ENCODE measurements at places on chromosomes 7 and 10. TPM values are rescaled to one million over a fixed set of nuclear protein-coding genes. Genes with fewer than 3 reads are reported as not detected.

- DNase-seq: no peak
Observed at GRCh38 chr7:122225874-122226273, 78.7 kb downstream of the FEZF1 start.

DNA sequence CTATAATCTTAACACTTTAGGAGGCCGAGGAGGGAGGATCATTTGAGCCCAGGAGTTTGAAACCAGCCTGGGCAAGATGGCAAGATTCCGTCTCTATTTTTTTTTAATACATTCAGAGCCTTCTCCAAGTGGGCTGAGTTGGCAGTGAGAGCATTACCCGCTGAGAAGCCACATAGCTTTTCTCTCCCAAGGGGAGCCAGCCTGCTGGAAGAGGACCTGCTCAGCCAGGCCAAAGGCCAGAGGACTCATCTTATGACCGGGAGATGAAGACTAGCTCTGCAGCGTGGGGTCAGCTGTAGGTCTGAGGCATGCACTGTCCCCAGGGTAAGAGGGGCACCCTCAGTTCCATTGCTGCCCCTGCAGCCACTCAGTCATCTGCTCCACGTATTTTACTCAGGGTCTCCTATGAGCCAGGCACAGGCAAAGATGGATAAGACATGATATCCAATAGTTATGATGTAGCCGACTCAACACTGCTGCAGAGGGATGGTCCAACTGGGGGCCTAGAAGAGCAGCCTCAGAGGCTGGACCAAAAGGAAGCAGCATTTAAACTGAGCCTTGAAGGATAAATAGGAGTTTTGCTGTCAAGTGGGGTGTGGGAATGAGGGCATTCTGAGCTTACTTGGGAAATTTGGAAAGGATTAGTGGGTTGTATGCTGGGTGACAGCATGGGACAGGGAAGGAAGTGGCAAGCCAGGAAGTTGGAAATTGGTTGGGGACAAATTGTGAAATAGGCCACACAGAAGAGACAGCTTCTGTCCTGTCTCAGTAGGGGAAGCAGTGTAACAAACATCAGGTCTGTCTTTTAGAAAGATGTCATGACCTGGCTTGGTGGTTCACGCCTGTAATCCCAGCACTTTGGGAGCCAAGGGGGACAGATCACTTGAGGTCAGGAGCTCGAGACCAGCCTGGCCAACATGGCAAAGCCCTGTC lies 1.6 kb upstream of the MARVELD1 start:
- DNase-seq: no peak

DNA sequence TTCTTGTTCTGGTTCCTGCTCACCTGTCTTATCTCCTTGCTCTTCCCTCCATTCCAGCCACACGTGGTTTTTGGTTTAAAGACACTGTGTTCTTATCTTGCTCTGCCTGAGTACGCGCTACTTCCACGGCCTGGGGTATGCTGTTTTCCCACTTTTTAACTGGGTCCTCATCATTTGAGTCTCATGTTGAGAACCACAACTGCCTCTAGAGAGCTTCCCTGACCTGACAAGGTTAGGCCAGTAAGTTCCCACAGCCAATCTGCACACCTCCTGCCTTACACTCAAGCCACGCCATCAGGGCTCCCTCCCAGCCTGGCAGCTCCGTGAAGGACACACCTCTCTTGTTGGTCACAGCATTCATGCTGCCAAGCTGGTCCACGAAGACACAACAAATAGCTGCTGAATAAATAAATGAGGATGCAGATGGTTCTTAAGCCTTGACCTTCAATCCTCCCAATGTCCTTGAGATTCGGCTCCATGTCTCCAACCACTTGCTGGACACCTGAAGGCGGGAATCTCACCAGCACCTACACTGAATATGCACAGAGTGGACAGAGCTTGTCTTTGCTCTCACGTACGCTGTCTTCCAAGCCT lies 201.7 kb upstream of the KLF14 start:
- no peak for DNase-seq

DNA sequence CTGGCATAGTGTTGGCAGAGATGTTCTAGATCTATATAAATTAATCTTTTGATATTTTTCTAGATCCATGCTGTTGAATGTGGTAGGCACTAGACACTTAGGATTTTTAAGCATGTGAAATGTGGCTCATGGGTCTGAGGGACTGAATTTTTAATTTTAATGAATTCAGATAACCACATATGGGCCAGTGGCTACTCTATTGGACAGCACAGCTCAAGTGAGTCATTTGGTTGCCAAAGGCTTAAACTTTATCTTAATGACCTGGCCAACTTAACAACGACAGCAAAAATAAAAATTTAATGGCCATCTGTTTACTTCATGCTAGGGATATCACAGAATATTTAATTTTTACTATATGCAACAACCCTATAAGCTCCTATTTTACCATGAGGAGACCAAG lies 61.4 kb downstream of the CDK14 start:
- DNase-seq: no peak

GRCh38 chr7:92645114-92646061 lies 55.2 kb upstream of the FAM133B start:
- peak; percentile 62 for DNase-seq

Gene PAPOLB
- 0.06 TPM for total RNA-seq

DNA sequence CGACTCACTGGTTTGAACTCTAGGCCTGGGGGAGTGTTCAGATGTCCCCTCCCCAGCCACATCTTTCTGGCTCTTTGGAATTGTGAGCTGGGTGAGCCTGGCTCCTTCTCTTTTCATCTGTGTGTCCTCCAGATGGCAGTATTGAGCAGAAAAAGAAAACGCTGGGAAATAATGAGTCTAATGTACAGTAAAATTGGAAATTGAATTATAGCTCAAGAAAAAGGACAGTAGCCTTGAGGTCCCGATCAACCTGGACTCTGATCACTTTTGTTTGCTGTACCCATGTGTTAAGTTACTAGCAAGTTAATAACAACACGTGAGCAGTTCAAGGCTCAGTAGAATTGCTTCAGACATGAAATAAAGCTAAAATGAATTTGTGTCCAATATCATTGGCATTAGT lies 77.9 kb downstream of the SNX10 start:
- DNase-seq: no peak

Gene SVOPL
- total RNA-seq: 2.4 TPM
